ENCODE measurements at places on chromosomes 5 and 9.

GRCh38 chr5:150288791-150289190 lies 782 bp downstream of the CAMK2A start:
- no peak for DNase-seq

GRCh38 chr5:113071401-113071800 lies 94.8 kb downstream of the DCP2 start:
- DNase-seq, result no peak

GRCh38 chr9:14132775-14133174 lies 181.2 kb downstream of the NFIB start:
- DNase-seq, result no peak

- no peak for DNase-seq
Measured at GRCh38 chr5:109779036-109779735, 89.5 kb downstream of the MAN2A1 start.

- DNase-seq, result no peak
Measured at GRCh38 chr9:129113645-129114304, 2.6 kb downstream of the PTPA start.

GRCh38 chr9:70683841-70684240 lies 269.4 kb upstream of the KLF9 start:
- DNase-seq, result no peak

DNA sequence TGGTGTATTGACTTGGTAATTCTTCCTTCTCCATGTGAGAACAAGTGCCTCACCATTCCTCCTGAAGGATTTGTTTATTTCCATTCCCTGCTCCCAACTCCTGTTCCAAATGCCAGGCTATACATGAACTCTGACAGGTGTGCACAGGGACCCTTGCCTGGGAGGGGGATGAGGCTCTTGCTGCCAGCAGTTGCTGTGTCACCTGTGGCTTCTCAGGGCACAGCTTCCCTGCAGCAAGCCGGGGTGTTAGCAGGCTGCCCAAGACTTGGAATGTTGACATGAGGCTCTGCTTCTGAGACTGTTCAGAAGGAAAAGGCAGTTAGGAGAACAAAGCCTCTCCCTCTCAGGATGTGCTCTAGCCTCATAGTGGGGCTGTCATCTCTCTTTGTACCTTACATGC lies 131.3 kb downstream of the DOCK2 start:
- DNase-seq, result no peak

DNA sequence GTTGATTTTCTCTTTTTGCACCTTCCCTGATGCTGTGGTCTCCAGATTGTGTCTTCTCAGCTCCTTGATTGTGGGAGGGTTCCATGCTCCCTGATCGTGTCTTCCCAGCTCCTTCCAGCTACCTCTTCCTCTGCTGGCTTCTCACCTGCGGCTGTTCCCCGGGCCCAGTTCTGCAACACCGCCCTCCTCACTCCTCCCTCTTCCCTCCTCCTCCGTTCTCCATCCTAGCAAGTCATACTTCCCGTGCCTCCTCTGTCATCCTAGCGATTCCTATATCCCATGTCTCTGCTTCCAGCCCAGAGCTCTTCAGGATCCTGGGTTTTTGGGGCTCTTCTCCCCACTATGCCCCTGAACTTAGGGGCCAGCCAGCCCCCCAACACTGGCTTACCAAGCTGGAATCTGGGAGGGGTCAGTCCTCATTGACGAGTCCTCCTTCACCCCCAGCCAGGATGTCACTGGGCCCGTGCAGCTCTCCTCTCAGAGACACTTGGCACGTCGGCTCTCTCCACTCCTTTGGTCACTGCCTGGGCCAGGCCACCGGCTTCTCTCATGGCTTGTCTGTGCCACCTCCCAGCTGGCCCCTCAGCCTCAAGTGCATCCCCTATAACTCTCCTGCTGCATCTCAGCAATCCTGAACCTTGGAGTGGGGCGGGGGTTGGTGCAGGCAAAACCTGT lies 255.4 kb upstream of the MVB12B start:
- DNase-seq, result no peak

- DNase-seq, result no peak
Measured at GRCh38 chr5:53059281-53059680, 50.3 kb downstream of the MOCS2 start.

GRCh38 chr9:112884101-112884500 lies 6.6 kb downstream of the SLC46A2 start:
- DNase-seq, result no peak

GRCh38 chr5:178425621-178426068 lies 164.5 kb downstream of the COL23A1 start:
- DNase-seq, result no peak

- no peak for DNase-seq
Measured at GRCh38 chr5:153919161-153919560, 119.5 kb downstream of the FAM114A2 start.

DNA sequence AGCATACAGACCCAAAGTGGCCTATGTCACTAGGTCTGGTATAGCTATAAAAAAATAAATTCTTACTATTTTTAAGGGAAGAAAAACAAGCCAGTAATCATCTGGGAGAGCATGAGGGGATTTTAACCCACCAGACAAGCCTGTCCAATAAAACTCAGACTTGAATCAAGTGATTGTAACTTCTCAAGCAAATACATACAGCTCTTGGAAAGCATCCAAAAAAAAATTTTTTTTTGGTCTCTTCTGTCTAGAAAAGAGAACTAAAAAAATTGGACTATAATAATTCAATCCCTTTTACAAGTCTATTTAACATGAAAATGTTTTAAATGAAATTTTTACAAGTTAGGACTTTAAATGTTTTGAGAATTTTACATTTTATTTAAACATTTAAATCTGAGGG lies 61.7 kb downstream of the FBXL17 start:
- DNase-seq, result no peak

- no peak for DNase-seq
Measured at GRCh38 chr9:21001581-21001980, 29.9 kb downstream of the HACD4 start.

- no peak for DNase-seq
Measured at GRCh38 chr9:110064803-110065202, 143.2 kb downstream of the C9orf152 start.

- DNase-seq, result no peak
Measured at GRCh38 chr9:130174920-130175321, 2.7 kb downstream of the NCS1 start.

GRCh38 chr5:176915906-176916305 lies 16.8 kb upstream of the HK3 start:
- DNase-seq, result no peak

- no peak for DNase-seq
Measured at GRCh38 chr9:27377811-27378456, 81.0 kb upstream of the EQTN start.

DNA sequence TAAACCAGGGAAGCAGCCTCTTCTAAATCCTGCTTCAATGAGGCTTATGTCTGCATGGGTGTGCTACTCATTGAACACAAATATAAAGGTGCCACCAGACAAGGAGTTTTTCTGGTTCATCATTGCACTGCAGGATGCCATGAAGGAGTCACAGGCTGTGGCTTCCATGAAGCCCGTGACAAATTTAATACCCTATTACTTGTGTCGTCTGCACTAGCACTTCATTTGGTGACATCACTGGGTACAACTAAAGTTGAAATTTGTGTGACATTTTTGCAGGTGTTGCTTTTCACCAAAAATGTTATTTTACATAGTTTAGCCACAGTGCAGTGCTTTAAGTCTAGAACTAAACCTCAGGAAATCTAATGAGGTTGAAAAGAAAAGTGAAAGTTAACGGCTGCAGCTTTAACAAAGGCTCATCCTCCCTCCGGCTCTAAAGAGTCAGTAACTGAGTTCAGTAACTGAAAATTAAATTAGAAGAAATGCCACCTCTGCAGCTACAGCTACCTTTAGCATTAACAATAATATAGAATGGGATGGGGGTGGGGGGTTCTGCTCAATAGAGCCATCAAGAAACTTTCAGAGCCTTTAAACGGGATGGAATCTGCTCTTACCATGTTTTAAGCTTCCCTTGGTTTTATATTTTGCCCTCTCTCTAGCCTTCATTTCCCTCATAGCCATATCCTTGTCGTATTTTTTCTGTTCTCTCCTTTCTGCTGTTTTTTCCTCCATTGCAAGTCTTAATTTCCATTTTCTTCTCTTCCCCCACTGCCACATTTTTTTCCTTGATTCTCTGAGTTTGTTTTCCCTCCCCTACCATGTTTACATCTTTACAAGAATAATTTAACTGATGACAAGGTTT lies 233.8 kb upstream of the TMEM161B start:
- no peak for DNase-seq

- DNase-seq, result peak; percentile 32
Measured at GRCh38 chr5:133754575-133755169, 142.3 kb upstream of the FSTL4 start.

DNA sequence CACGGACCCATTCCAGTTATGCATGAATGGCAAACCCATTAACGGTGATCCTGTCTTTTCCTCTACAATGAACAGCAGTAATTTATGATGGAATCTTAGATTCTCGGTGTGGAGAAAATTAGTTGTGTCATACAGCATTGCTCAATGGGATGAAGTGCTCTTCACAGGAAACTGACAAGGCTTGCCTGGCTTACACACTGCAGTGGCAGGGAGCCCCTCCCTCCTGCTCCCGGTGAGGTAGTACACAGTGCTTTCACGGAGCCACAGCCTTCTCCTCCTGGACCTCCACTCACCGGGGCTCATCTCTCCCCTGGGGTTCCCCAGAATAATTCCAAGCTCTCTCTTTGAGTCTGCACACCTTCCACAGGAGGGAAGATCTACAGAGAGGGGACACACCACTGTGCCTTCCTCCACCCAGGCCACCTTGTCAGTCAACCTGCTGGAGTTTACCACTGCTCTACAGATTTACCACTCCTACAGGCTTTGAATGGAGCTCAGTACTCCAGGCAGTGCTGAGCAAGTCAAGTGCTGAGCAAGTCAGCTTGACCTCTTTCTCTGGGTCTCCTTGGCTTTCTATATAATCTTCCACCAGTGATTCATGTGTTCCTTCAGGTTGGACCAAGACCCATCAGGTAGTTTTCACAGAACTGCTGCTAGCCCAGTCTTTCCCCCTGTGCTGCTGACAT lies 59.1 kb upstream of the TBC1D2 start:
- no peak for DNase-seq

DNA sequence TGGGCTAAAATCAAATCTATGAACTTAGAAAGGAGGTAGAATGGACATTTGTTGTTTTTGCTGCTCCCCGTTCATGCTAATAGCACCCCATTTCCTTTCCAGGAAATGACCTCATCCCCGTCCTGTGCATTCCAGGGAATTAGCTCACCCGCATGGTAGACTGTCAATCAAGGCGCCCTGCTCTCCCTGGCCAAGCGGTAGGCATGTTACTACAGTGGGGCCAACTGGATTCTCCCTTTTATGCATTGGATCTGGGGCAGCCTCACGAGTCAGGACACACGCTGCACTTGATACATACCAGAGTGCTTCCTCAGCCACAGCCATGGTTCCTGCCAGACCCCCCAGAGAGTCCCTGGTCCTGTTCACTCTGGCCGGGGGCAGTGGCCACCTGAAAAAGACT lies 111.0 kb upstream of the PTCH1 start:
- no peak for DNase-seq

Measured in type B pancreatic cell (in vitro differentiated cells).